Stomach (tissue), 19 donors: ENCODE measurements at places on chromosomes 1 and 21. TPM values are rescaled to one million over a fixed set of nuclear protein-coding genes. Genes with fewer than 3 reads are reported as not detected.

DISC1 gene
- 19.3 TPM for total RNA-seq

ABCA4 gene
- not detected for total RNA-seq

TRIM67 gene
- not detected for total RNA-seq

GREM2 gene
- not detected for total RNA-seq
